ENCODE measurements at places on chromosomes 6 and 20.

GRCh38 chr20:57585466-57586213 lies 24.7 kb downstream of the PCK1 start:
- DNase-seq, result no peak

GRCh38 chr6:43838276-43839036 lies 68.4 kb downstream of the VEGFA start:
- DNase-seq, result no peak

- no peak for DNase-seq
Measured at GRCh38 chr6:138424004-138424904, 20.2 kb downstream of the HEBP2 start.

- no peak for DNase-seq
Measured at GRCh38 chr6:166744223-166745134, 117.4 kb upstream of the RPS6KA2 start.

GRCh38 chr6:76697585-76697984 lies 625.1 kb upstream of the IMPG1 start:
- DNase-seq, result no peak

DNA sequence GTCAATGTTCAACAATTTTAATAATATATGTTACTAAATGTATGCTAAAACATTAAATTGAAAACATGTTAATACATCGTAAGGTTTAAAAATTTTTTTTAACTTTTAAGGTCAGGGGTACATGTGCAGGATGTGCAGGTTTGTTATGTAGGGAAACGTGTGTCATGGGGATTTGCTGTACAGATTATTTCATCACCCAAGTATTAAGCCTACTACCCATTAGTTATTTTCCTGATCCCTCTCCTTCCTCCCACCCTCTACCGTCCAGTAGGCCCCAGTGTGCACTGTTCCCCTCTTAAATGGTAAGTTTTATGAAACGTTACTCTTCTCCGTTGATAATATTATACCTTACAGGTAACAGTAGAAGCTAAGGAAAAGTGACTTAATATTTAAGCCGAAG lies 15.8 kb downstream of the PDE7B start:
- DNase-seq, result no peak

DNA sequence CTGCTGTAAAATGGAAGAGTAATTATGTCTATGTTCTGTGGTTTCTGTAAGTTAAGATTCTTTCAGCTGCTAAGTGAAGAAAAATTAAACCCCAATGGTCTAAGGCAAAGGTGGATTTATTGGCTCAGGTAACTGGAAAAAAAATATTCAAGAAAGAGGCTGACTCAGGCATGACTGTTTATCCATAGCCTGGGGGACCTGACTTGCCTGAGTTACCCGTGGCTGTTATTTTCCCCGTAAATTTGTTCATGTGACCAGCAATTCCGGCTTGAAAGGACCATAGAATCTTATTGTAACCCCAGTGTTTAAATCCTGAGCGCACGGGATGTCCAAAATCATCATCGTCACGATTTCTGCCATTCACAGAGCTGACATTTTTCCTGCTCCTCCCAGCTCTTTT lies 32.3 kb upstream of the SULF2 start:
- DNase-seq, result no peak

DNA sequence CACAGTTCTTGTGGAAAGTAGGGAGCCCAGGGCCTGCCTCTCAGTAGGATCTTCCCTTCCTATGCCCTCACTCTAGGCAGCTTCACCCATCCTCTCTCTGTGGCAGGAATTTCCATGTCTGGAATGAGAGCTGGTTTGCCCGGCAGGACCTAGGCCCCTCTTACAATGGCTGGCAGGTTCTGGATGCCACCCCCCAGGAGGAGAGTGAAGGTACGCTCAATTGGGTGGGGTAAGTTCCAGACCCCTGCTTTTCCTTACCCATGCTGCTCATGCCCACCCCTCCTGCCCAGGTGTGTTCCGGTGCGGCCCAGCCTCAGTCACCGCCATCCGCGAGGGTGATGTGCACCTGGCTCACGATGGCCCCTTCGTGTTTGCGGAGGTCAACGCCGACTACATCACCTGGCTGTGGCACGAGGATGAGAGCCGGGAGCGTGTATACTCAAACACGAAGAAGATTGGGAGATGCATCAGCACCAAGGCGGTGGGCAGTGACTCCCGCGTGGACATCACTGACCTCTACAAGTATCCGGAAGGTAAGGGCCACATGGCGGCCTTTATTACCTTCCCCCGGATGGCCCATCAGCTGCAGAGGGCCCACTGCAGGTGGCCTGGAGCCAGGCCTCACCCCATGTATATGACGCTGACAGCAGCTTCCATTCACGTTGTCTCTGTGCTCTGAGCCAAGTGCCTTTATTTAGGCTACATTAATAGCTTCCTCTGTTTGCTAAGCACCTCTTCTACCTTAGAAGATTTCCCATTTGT lies 22.8 kb downstream of the TGM6 start:
- DNase-seq, result no peak

- no peak for DNase-seq
Measured at GRCh38 chr6:31725502-31726350, 2.6 kb downstream of the MPIG6B start.
